Kidney (tissue), 22 donors: ENCODE measurements at places on chromosomes 2 and 18. TPM values are rescaled to one million over a fixed set of nuclear protein-coding genes. Genes with fewer than 3 reads are reported as not detected.

Gene MFSD2B
- 0.54 TPM for total RNA-seq

Gene CNTNAP5
- total RNA-seq: 0.50 TPM

Gene G6PC2
- not detected for total RNA-seq

Gene ATP6V1B1
- total RNA-seq: 37.9 TPM

Gene EGR4
- not detected for total RNA-seq

Gene LIMS3
- 1.5 TPM for total RNA-seq

Gene SCYGR1
- total RNA-seq: not detected

Gene SATB2
- total RNA-seq: 17.5 TPM

Gene PLGLB1
- 4.1 TPM for total RNA-seq

Gene BOD1L2
- not detected for total RNA-seq

Gene CIB4
- not detected for total RNA-seq

Gene REG1B
- 11.0 TPM for total RNA-seq

Gene SETBP1
- total RNA-seq: 71.7 TPM

Gene SKA1
- total RNA-seq: 0.31 TPM

Gene ITGAV
- total RNA-seq: 99.0 TPM

Gene ATL2
- total RNA-seq: 52.1 TPM

Gene DSC2
- 19.8 TPM for total RNA-seq

Gene GCC2
- 74.5 TPM for total RNA-seq

Gene ACADL
- total RNA-seq: 21.1 TPM

Gene NGEF
- total RNA-seq: 4.8 TPM

Gene RGPD3
- total RNA-seq: 0.19 TPM

Gene SAG
- not detected for total RNA-seq

Gene EVA1A
- 28.1 TPM for total RNA-seq

Gene KCNF1
- total RNA-seq: 0.63 TPM
